ENCODE measurements at places on chromosomes 2 and 18. TPM values are rescaled to one million over a fixed set of nuclear protein-coding genes. Genes with fewer than 3 reads are reported as not detected.

GRCh38 chr18:48790869-48791635 lies 159.7 kb downstream of the SMAD7 start:
- DNase-seq: peak; percentile 77

Gene NYAP2
- total RNA-seq: not detected

- no peak for DNase-seq
Observed at GRCh38 chr18:80148326-80149199, 39.5 kb downstream of the ADNP2 start.

Gene TXNDC2
- 0.19 TPM for total RNA-seq

DNA sequence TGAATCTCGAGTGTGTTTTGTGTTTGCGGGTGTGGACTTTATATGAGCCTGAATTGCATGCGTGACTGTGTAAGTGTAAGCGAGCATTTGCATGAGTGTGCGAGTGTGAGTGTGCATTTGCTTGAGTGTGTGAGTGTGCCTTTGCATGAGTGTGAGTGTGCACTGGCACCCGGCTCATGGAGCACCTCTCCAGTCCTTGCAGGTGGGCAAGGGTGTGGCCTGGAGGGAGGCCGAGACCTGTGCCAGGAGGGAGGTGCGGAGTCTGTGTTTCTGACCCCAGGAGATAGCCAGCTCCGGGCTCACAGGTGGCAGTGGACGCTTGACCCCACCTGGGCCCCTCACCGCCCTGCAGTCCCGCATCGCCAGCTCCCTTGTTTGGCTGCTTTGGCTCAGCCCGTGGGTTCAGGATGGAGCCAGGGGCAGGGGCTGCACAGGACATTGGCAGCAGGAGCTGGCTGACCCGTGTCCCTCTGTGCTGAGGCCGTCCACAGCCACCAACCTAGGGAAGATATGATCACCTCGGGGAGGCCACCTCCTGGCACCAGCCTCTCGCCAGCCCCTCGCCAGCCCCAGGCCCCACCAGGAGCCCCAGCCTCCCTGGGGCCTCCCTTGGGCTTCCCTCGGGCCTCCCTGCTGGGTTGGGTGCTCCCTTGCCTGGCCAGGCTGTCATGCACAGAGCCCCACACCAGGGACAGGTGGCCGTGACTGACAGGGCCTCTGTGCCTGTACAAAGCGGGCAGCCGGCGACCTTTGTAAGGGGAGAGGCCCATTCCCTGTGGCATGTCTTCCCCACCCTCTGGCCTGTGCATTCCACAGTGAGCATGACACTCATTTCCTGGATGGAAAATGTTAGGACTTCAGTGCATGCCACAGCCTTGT lies 81.6 kb downstream of the PTGR3 start:
- peak; percentile 77 for DNase-seq

- DNase-seq: no peak
Observed at GRCh38 chr18:2009942-2010697, 561.2 kb downstream of the METTL4 start.

All from posterior vena cava (tissue), 2 donors.